Esophagus muscularis mucosa (tissue), 4 donors: ENCODE measurements at places on chromosomes 6 and 20. TPM values are rescaled to one million over a fixed set of nuclear protein-coding genes. Genes with fewer than 3 reads are reported as not detected.

The ADGB gene
- total RNA-seq: not detected

DNA sequence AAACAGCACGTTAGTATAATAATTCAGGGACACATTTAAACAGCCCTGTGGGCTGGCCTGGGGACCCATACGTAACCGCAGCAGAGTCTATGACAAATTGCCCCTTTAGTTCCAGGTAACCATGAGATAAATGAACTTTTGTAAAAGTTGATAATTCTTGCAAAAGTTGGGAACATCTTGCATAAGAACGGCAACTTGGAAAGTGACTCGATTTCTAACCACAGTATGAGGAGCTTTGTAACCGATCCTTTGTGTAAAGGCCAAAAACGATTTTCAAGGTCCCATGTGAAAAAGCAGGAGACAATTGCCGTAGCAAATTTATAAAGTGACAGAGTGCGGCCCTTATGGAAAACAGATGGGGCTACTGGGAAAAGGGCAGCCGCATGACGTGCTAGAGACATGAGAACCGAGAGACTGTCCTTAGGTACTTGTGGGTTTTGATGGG is 81.6 kb downstream of the PSMG4 start:
- no peak for DNase-seq

DNA sequence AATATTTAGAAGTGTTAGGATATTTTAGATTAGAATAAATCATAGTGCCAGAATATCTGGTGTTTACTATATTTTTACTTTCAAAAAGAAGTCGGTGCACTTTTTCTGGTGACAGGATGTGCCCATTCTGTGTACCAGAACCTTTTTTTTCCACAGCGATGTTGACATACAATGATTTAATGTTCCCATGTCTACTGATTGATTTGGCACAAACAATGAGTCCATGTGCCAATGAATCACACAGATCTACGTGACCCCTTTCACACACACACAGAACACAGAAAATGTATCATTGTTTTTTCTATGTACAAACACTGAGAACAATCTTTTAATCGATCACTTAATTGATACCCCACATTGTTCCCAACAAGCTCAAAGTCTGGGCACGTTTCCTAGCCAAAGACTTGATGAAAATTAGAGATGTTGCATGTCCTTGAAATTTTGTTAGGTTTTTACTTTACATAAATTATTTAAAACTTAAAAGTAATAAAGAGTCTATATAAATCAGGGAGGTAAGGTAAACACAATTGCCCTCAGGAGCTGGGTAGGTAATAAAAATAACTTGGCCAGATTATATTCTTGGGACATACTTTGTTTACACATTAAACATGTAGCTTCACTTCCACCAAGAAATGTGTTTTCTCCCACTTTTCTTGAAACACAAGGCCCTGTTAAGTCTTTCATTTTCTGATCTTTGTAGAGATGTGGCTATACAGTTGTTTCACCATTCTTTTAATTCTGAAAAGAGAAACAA is 36.4 kb upstream of the SOX4 start:
- DNase-seq: no peak

GRCh38 chr6:16831136-16831535 is 69.9 kb upstream of the ATXN1 start:
- DNase-seq: no peak

The COX4I2 gene
- 7.2 TPM for total RNA-seq

GRCh38 chr6:79544299-79544927 is 7.2 kb upstream of the LCA5 start:
- no peak for DNase-seq

The HLA-DOA gene
- total RNA-seq: 11.5 TPM

- no peak for DNase-seq
Observed at GRCh38 chr6:149380523-149380922, 19.5 kb upstream of the SUMO4 start.

GRCh38 chr6:68326762-68327161 is 308.3 kb upstream of the ADGRB3 start:
- no peak for DNase-seq

The LRRC73 gene
- total RNA-seq: 0.75 TPM

DNA sequence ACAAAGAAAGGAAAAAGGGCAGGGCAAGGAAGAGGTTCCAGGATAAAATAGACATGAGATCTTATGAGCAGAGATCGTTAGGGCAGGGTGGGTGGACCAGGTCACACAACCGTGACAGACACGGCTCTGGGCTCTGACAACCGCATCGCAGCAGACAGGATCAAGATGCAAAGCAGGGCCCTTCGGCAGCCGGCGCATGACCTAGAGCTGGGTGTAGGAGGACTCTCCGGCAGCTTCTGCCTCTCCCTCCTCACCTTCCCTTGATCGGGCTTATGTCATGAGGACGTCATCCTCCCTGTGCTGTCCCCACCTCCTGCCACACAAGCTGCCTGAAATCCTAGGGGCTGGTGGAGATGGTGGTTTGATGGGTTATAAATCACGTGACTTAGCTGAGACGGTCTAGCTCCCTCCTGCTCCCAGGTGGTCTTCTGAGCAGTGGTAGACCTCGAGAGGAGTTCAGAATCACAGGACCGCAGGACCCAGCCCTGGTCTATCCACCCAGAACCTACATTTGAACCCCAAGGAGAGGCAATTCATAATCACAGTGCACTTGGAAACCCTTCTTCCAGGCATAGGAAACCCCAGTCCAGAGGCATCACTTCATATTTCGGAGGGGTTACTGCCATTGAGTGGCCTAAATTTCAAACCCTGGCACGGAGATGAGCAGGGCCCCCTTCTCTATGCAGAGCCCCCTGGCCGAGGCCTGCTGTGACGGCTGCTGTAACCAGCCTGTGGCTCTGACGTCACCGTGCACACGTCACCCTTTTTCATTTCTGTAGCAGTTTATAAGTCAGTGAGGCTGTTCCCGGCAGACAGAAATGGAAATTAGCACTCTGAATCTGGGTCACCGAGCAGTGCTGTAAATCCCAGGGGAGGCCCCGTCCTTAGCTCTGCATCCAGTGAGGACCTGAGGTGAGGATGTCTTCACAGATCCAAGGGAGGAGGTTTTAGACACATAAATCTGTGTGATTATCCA is 8.7 kb upstream of the CCR6 start:
- no peak for DNase-seq

The MYLK4 gene
- 0.45 TPM for total RNA-seq

The GPX5 gene
- not detected for total RNA-seq

DNA sequence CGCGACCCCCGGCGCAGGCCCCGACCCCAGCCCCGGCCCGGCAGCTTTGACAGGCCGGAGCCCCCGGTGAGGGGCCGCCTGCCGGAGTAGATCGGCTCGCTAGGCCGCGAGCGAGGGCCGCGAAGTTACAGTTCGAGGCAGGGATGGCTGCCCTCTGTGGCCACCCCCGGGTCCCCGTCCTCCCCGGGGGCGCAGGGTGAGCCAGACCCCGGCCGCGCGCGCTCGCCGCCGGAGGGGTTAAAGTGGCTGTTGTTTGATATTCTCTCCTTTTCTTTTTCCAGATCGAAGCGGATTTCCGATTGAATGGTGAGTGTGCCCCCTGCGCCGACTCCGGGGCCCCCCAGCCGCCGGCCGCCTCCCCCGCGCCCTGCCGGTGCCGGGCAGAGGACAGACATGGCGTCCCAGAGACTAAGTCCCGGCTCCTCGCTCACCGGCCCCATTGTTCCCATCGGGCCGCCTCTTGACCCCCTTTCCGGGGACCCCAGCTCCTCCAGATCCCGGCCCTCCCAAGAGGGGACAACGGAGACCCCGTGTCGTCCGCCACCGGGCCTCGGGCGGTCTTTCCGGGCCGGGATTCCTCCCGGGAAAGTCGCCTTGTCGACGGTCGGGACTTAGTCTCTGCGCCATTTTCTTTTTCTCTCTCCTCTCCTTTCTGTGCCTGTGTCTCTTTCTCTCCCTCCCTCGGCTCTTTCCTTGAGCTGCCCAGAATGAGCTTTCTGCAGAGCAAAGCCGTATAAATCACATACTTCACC is 704 bp downstream of the TOP1 start:
- DNase-seq: no peak

DNA sequence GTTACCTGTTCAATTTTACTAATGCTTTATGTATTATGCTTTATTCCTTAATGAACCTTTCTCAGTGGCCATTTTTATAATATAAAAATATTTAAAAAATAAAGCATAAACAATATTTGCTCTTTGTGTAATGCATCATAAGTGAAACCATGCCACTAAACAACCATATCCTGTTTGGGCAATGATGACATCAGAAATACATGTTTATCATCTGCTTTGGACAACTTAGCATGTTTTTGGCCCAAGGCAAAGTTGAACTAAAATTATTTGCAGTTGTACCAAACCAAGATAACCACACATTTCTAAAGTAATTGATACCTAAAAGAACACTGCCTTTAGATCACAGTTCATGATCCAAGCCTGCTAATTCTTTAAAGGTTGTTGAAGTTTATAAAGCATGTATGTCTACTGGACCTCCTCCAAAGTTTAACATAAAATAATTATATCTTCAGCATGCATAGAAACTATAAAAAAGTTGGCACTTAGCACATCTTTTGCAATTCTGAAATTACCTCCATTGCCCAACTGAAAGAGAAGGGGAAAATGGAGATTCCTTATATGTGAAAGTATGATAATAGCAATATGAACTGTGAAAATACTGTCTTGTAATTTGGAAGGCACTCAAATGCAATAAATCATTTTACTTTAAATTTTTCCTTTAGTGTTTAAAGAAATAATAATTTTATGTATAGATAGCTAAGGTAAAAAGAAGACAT is 325.6 kb upstream of the RUNX2 start:
- DNase-seq: no peak

DNA sequence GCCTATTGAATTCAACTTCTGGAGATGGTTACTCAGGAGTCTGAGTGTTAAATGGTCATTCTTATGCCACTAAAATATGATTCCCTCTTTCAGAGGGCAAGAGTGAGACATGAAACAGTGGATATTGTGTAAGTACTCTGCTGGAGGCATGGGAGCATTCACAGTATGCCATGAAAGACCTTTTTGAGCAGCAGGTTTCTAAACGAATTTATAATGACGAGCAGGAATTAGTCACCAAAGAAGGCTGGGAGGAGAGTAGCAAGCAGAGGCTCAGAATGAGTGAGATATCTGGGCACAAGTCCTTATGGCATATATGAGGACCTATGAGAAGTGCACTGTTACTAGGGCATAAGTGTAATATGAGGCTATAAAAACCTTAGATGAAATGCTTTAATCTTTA is 10.9 kb upstream of the MYB start:
- DNase-seq: no peak

The CNR1 gene
- total RNA-seq: 25.7 TPM

The TBXT gene
- total RNA-seq: not detected

GRCh38 chr20:37867289-37868195 is 35.4 kb upstream of the VSTM2L start:
- no peak for DNase-seq

- DNase-seq: no peak
Observed at GRCh38 chr6:163460307-163460782, 45.8 kb downstream of the QKI start.

GRCh38 chr6:154824076-154824475 is 90.9 kb downstream of the SCAF8 start:
- DNase-seq: no peak

DNA sequence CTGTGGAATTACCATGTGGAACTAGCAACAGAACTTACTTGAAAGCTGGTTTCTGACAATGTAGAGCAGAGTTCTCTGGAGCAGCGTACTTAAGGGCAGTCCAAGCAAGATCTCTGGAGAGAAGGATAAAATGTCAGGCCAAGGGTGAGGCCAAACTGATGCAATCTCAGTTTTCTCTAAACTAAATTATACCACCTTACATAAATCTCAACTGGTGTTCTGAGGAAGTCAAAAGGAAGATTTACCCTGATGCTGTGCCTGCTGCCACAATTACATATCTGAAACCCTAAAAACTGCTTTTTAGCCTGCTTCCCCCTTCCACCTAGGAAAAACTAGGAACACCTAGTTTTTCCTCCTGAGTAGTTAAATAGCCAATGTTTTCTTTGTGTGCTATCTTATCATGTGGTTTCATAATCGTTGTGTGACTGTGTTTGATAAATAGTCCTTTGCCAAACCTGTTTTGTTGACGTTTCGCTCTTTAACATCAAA is 28.1 kb downstream of the NCOA7 start:
- DNase-seq: no peak

DNA sequence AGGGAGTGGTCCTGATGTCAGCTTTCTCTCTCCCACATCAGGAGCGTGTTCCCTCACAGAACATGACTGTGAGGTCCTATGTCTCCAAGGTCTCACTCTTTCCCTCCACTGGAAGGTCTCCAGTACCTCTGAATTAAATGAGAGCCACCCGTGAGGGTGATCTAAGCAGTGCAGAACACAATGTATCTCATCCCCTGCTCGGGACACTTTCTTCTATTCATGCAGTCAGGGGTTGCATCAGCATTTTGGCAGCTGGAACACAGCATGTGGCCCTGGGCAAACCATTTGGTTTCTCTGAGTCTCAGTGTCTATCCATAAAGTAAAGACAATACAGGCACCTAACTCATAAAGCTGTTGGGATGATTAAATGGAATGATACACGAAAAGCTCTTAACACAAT is 34.2 kb downstream of the MAFB start:
- no peak for DNase-seq

GRCh38 chr20:46213946-46214823 is 94.1 kb downstream of the CDH22 start:
- DNase-seq: no peak

DNA sequence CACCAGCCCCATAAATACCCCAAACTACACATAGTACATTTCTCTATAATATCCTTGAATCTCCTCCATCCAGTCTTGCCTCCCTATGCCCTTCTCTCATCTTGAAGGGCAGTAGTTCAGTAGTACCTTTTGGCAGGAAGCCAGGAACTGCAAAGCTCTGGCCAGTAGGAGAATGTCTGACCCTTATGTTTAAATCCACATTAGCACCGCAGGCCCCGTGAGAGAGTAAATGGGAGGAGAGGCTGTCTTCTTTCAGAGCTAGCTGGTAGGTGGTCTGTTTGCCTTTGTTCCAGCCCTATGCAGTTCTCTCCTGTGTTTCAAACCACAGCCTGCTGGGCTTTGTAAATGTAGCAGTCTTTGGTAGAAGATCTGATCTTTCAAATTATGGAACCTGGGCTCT is 690.7 kb downstream of the DOK5 start:
- DNase-seq: no peak

- DNase-seq: no peak
Observed at GRCh38 chr6:24274441-24275083, 83.3 kb downstream of the DCDC2 start.

DNA sequence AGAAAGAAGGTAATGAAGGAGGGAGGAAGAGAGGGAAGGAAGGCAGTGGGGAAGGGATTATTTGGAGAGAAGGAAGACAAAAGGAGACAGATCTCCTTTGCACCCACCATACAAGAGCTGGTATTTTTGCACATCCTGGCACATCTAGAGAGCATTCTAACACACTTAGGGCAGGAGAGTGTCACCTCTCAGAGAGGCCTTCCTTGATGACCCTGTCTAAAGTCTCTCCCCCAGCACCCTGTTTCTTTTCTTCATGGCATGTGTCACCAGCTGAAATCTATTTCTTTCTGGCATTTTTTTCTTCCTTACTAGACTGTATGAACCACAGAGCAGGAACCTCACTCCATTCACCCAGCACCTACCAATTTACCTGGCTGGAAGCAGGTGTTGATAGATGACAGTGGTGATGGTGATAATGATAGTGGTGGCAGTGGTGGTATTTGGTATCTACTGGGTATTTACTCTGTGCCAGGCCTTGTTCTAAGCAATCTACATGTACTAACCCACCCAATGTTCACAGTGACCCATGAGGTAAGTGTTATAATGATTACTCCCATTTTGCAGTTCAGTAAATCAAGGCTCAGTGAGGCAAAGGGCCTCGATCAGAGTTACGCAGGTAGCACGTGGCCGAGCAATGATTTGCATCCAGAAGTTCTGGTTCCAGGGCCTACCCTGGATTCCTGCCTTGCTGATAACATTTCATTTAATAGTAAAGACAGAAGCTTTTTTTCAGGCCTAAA is 131.8 kb downstream of the NFATC2 start:
- DNase-seq: no peak
